ENCODE measurements at places on chromosomes 16 and 17.

DNA sequence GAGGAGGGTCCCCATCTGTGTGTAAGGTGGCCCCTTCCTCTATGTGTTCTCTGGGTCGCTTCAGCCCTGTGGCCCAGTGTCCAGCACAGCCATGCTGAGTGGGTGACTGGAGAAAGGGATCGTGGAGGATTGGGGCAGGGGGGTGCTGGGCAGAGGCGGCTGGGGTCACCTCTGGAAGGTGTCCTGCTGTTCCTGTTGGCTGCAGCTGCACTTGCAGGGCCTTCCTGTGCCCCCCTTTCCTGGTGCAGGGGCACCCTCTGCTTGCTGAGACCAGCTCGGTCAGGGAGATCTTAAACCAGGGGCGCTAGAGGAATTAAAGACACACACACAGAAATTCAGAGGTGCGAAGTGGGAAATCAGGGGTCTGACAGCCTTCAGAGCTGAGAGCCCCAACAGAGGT is 11.1 kb downstream of the IL32 start:
- no peak for DNase-seq

DNA sequence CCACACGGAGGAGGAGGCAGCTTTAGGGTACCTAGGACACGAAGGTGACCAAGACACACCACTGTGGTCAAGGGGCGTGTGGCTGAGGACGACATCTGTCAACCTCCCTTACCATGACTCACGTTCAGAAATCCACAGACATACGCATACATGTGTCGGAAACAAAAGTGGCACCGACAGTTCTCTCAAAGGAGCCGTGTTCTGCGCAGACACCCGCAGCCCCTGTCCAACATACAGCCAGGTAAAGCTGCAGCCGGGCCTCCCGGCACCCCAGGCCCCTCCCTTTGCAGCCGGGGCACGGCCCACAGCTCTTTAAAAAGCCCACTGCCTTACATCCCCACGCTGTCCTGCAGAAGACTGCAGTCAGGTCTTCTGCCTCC is 40.5 kb upstream of the KLHDC4 start:
- DNase-seq = peak; percentile 61

GRCh38 chr17:50198026-50198669 is 3.3 kb downstream of the COL1A1 start:
- DNase-seq = peak; percentile 46

GRCh38 chr17:59964482-59965328 is at the start of gene RNFT1:
Gene RNFT1, minus strand, starts transcription at chr17:59964740. Its CDS starts 77 bp downstream, at chr17:59964663.
- DNase-seq = peak; percentile 92

GRCh38 chr16:870856-871561 is 70.5 kb upstream of the GNG13 start:
- no peak for DNase-seq

GRCh38 chr17:63646488-63646806 is 24.2 kb downstream of the MAP3K3 start:
- no peak for DNase-seq

GRCh38 chr16:66459878-66460277 is 32.8 kb downstream of the BEAN1 start:
- DNase-seq = no peak

DNA sequence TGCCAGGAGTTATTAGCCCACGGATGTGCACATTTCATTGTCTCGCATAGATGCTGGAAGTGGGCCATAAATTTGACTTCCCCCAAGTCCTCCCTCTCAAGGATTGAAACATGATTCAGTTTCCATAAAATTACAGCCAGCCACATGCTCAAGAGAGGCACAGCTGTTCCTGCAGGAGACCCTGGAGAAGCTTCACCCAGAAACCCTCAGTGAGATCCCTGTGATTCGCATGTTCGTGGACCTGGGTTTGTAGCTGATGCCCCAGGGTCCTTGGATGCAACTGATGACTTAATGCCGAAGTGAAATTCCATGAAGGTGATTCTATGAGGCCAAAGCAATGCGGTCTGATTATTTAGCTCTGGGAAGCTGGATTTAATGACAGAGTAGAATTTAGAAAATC is 24.7 kb upstream of the AQP8 start:
- DNase-seq = no peak

GRCh38 chr16:4882000-4882632 is 34.8 kb downstream of the UBN1 start:
- no peak for DNase-seq

DNA sequence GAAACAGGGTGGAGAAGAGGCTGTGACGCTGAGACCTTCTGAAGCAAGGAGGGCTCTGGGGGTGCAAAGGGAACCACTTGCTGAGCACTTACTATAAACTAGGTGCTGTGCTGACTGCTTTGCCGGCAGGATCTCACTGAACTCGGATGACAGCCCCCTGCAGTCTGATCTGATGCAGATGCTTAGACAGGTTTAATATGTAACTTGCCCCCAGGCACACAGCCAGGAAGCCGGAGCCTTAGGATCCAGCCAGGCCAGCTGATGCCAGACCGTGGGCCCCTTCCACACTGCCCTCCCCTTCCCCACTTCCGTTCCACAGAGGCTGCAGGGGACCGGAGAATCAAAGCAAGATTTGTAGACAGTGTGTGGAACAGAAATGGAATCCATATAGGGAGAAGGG is 23.1 kb downstream of the SPACA3 start:
- DNase-seq = no peak

- no peak for DNase-seq
Observed at GRCh38 chr17:17737961-17738894, 57.0 kb downstream of the RAI1 start.

GRCh38 chr16:30026449-30026848 is 3.5 kb downstream of the C16orf92 start:
- no peak for DNase-seq

DNA sequence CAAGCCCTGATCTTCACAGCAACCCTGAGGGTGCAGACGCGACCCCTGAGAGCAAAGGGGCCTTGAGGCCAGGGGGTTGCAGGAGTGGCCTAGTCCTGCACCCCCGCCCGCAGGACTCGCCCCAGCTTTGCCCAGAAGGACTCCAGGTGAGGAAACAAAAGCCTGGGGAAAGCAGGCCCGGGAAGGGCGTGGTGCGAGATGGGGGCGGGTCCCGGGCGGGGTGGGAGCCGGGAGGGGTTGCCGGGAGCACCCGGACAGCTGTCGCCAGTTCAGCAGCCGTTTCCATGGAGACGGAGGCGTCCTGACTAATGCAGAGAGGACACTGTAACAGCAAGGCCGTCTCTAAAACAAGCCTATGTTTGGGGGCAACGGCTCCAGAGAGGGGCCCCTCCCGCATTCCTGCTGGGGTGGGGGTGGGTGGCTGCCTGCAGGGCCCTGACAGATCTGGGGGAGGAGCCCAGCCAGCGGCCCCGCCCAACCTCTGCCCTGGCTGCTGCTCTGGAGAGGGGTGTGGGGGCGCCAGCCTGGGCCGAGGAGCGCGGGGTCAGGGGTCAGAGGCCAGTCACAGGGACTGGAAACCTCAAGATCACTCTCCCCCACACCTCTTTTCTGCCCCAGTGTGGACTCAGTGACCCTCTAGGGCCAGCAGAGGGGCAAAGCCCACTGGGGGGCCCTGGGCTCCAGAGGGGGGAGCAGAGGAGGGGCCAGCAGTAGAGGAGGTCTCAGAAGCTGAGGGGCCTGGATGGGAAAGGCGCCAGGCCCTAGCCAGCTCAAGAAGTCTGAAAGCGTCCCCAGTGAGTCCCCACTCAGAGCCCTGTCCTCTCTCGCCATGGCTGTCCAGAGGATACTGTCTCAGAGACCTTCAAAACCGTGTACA is 3.1 kb upstream of the TPPP3 start:
- DNase-seq = peak; percentile 59

DNA sequence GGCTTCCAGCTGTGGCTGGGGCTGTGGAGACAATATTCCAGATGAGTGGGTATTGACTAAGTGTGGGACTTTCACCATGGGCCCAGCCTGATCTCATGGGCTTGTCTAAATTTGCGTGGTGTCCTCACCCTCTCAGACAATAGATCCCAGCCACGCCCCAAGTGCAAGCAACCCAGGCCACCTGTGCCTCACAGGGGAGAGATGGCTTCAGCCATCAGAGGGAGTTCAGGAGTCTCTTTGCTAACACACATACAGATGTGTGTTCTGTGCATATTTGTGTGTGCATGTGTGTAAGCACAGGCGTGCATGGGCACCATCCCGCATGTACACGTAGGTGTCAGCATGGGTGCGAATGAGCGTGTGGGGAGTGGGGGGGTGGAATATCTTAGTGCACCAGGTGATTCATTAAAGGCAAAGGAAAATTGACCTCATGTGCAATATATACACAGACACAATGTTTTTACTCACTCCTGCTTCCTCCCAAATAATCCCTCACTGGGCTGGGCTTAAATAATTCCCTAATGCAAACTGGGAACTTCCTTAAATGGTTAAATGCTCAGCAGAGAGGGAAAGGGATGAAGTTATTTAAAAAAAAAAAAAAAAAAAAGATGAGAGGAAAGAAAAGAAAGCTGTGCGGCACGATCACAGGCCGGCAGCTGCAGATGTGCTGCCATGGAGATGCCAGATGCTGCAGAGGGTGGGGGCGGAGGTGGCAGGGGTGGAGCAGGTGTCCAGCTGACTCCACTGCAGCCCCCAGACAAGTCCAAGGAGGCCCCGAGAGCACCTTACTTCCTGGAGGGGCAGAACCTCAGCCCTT is 24.0 kb upstream of the CDC42EP4 start:
- no peak for DNase-seq

DNA sequence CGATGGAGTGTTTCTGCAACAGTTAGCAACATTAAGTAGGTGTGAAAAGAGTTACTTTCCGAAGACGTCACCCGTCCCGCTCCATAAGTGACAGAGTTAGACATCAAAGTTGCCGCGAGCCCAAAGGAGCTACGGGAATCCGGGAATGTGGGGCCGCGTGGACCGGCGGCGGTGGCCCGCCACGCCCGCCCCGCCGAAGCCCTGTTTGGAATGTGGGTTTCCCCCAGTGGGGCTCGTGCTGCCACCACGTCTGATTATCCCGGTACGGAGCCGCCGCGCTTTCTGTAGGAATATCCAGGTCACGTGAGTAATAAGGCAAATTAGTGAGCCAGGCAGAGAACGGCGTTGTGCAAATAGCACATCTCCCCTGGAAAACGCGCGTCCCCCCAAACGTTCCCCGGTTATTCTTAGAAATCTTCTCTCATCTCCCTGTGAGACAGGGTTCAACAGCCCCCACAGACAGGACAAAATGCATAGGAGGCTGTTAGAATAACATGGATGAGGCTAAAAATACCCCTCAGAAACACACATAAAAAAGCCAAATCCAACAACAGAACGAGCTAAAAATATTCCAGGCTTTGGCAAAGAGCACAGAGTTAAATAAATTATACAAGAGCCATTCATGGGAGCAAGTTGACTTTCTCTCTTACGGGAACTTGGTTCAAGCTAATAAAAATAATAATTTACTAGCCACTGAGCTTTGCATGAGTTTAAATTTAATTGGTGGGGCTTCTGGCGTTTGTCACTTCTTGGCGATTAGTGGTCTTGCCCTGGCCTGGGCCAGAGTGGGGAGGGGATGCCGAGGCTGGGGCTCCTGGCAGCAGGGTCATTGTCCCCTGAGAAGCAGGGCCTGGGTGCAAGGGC is 8.6 kb downstream of the BAHCC1 start:
- DNase-seq = no peak

DNA sequence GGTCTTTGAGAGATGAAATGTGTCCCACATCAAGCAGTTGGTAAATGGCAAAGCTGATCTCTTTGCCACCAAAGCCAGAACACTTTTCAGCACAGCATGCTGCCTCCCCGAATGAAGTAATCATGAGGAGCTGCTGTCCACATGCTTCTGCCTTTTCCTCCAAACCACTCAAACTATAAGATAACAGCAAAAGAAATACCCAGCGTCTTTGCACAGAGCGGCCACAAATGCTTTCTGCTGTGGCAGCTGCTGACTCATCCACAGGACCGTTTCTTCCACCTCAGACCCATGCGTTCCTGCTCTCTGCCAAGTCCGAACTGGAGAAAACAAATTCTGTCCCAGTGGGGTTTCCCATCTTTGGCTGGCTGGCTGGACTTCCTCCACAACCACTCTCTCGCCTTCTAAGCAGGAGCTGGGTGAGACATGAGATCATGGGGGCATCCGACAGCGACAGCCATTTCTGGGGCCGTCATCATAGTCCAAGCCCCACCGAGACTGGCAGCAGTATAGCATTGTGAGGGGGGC is 27.1 kb downstream of the TBC1D3B start:
- DNase-seq = peak; percentile 53

DNA sequence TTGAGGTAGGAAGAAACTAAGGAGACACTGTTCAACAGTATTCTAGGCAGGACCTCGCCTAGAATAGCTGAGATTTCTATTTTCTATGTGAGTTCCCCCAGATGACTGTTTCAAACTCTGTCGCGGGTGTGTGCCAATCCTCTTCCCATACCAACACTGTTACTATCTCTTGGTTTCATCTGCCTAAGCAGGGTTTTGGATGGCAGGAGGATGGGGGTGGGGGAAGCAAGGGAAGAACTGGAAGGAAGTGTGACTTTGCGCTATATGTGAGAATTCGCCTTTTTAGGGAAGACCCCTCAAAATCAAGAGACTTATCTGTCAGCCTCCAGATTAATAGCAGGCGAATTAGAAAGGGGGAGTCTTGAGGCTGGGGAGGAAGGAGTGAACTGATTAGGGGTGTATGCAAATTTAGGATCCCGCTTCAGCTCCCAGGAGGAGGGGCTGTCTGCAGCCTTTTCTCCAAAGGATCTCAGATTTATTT is 521 bp upstream of the G6PC3 start:
- DNase-seq = peak; percentile 54

- DNase-seq = peak; percentile 63
Observed at GRCh38 chr17:34024806-34025551, 230.1 kb upstream of the CCL2 start.

DNA sequence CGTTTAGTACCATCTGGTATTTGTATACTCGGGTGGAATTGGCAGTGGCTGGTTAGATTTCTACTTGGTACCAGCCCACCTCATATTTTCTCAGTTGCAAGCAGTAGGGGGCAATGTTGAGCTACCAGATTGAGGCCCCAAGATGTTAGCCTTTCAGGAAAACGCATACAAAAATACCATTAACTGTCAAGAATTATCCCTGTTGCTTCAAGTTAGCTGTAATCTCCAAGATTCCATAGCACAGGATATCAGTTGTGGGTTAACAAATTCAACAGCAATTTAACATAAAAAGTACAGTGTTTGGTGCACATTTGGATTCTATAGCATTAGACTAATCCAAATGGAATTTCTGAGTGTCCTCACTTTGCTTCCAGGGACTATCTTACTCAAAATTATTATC is 188.2 kb downstream of the FTO start:
- peak; percentile 42 for DNase-seq

- no peak for DNase-seq
Observed at GRCh38 chr17:57868007-57868909, 18.4 kb upstream of the MRPS23 start.

DNA sequence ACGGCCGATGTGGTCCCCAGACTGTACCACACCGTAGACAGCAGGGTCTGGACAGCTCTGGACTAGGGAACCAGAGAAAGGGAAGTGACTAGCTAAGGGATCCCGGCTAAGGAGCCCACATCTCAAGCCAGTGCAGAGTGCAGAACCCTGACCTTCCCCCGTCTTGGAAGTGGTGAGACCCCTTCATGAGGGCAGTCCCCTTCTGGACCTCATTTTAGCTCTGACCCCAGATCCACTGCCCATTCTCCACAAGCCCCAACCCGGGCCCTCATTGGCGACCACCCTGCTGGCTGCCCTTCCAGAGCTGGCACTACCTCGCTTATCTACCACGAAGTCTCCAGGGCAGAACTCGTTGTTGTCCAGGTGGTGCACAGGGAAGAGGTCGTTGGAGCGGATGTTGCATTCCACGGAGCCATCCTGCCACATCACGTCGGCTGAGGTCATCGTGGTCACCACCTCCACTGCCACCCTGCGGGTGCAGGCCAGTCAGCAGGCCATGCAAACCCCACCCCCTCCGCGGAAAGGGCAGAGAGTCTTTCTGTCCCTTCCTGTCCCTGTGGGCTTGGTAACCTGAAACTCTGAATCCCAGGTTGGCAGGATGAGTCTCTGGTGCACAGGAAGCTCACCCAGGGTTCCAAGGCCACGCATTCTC is 14.2 kb downstream of the SPHK1 start:
- no peak for DNase-seq

- DNase-seq = no peak
Observed at GRCh38 chr17:2580661-2581060, 12.8 kb upstream of the PAFAH1B1 start.
